ENCODE measurements at places on chromosomes 12 and 14.

DNA sequence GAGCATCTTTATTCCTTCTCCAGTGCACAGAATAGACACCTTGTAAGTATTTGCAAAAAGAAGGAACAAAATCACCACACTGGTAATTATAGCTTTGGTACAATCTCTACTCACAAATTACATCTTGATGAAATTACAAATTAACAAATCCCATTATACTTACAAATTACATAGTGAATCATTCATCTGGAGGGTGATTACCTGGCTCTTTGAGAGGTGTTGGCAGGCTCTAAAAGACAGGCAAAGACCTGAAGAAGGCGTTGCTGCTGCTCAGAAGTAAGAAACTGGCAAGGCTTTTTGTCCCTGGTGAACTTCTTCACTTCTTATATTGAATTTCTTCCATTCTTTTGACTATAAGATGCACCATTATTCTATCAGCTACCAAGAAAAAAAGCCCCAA lies 21.7 kb upstream of the LMNTD1 start:
- no peak for DNase-seq

- DNase-seq, result no peak
Measured at GRCh38 chr14:32587461-32587860, 258.4 kb downstream of the AKAP6 start.

- no peak for DNase-seq
Measured at GRCh38 chr14:50012644-50013043, 103.7 kb downstream of the VCPKMT start.

GRCh38 chr14:106585692-106586091 lies 1059.3 kb downstream of the TMEM121 start:
- DNase-seq, result no peak

- DNase-seq, result no peak
Measured at GRCh38 chr14:21990116-21990515, 316.5 kb upstream of the OR4E1 start.

- no peak for DNase-seq
Measured at GRCh38 chr12:89134213-89134770, 218.0 kb downstream of the DUSP6 start.

DNA sequence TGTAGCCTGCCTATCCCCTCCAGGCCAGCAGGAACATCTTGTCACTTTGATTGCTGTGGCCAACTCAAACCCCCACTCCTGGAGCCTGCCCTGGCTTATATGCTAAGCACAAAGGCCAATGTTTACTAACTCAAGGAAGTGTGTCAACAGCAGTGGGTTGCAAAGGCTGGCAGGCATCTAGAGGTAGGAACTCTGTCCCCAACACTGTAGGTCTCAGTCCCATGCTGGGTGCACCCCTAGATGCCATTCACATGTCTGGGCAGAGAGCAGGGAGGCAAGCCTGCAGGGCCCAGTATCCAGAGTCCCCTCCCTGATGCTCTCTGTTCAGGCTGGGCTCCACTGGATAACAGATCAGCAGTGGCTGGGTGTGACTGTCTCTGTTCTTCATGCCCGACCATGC lies 1.6 kb upstream of the HPD start:
- DNase-seq, result no peak

DNA sequence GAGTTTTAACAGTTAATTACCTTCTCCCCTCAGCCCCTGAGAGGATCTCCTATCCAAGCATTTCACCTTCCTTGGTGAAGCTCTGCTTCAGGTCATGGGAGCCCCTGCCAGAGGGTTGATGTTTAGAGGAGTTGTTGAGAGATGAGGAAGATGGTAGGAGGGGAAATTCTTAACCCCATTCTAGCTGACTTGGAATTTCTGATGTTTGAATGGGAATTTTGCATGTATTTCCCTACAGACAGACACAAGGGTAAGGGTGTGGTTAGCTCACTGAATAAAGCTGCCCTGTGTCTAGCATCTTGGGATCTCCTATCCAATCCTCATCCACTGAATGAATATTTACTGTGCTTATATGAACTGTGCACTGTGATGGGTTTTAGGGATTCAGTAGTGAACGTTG lies 7.1 kb upstream of the BHLHE41 start:
- no peak for DNase-seq

DNA sequence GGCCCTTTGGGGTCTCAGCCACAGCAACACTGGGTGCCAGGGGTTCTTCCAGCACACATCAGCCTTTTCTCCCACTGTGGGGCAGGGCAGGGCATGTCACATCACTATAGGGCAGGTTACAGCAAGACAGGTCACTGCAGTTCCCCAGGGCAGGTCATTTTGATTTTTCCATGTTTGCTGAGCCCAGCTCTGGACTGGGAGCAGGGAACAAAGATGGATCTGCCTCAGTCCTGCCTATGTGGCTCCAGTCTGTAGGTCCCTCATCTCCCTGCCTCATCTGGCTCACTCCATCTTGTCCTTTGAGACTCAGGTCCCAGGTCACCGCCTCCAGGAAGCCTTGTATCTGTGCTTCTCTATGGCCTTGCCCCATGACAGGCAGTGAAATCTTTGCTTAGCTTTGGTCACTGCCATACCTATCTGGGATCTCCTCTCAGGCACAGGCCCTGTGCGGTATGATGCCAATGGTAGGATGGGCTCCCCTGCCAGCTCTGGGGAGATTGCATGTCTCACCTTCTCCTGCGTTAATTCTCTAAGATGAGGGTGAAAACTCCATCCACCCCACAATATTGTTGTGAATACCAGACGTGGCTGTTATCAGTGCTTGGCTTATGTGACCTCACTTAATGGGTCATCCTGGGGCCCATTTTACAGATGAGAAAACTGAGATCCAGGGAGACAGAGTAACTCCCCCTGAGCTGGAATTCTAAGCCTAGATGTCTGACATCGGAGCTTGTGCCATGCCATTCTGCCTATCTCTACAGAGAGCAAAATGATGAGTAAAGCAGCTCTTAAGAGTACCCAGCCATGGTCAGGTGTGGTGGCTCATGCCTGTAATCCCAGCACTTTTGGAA lies 1.5 kb downstream of the SERPINA6 start:
- no peak for DNase-seq

- DNase-seq, result no peak
Measured at GRCh38 chr12:95096852-95097251, 23.4 kb upstream of the NR2C1 start.

DNA sequence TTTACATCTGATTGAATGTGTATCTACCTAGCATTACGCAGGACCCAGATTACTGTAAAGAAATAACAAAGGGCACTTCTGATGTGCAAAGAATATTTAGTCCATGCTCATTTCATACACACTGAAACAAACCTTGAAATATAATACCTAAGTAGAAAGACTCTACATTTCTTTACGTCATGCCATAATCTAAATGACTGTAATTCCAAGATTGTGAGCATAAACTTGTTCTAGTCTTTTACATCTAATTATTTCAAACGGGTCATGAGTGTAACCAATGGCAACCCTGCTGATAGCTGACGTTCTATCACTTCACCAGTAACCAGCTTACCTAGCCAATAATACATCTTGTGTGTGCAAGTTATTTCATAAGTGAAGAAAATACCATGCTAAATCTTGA lies 433.8 kb downstream of the PRKD1 start:
- DNase-seq, result no peak

- DNase-seq, result no peak
Measured at GRCh38 chr12:1217191-1217949, 226.3 kb downstream of the ERC1 start.

DNA sequence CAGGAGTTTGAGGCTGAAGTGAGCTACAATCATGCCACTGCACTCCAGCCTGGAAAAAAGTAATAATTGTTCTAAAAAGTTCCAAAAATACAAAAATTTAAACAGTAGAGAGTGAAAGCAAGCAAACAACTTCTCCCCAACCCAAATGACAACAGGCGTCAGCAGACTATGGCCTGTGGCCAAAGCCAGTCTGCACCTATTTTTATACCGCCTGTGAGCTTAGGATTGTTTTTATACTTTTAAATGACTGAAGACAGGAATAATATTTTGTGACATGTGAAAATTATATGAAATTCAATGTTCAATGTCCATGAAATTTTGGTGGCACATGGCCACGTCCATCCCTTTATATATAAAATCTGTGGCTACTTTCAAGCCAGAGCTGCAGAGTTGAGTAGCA lies 48.2 kb upstream of the TMCC3 start:
- DNase-seq, result no peak

DNA sequence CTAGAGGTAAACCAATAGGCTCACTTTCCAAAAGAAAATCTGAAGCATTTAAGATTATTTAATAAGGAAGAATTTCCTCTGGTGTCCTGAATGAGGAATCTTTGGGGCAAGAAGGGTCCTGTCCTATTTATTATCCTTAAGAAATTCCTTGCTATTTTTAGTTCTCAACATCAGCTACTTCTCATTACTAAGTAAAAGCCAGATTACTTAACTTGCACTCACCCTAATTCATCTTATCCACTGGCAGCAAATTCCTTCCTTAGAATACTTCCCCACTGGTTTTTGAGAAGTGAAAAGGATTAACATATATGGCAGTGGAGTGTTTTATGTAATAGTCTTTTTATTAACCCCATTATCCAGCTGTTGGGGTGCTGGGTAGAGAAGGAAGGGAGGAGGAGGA lies 767.7 kb downstream of the DIO2 start:
- DNase-seq, result no peak

DNA sequence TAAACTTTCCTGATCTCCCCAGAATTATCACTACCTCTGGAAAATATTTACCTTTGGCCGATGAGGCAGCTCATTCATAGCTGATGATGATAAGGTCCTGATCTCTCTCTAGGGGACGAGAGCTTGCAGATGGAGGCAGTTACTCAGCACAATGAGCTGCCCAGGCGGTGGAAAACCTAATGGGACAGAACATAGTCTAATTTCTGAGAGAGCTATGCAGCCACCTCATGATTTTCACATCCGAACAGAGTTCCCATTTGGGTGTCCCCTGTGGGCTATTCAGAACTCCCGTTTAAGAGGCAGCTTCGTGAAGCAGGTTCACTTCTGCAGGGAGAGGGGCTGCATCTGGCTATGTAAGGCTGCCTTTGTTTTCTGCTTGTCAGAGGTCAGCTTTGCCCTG lies 724.6 kb upstream of the TMEM132C start:
- DNase-seq, result no peak

DNA sequence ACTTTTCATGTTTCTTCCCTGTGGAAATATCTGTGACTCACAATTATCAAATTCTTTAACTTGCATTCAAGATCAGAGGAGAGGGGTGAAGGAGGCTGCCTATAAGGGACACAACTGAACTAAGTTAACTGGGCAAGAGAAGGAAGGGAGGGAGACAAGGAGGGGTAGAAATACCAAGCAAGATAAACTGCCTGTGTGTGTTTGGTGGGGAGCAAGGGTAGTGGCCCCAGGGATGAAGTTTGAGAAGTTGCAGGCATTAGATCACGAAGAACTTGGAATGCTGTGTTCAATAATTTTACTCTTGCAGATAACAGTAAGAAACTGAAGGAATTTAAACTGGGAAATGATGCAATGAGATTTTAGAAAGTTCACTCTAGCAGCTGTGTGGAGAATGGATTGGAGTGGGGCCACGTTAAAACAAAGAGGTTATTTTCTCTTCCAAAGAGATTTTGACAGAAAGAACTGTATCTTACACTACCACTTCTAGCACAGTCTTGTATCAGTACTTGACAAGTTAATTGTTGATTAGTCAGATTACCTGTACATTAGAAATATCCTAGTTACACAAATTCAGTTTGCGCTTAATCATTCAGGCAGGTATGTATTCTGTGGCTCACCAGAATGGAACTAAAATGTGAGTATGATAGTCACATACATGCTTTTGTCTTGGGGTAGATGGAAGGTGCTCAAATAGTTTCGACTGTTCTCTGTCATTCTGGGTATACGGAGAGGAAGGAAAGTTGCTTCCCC lies 7.4 kb downstream of the PKP2 start:
- no peak for DNase-seq

DNA sequence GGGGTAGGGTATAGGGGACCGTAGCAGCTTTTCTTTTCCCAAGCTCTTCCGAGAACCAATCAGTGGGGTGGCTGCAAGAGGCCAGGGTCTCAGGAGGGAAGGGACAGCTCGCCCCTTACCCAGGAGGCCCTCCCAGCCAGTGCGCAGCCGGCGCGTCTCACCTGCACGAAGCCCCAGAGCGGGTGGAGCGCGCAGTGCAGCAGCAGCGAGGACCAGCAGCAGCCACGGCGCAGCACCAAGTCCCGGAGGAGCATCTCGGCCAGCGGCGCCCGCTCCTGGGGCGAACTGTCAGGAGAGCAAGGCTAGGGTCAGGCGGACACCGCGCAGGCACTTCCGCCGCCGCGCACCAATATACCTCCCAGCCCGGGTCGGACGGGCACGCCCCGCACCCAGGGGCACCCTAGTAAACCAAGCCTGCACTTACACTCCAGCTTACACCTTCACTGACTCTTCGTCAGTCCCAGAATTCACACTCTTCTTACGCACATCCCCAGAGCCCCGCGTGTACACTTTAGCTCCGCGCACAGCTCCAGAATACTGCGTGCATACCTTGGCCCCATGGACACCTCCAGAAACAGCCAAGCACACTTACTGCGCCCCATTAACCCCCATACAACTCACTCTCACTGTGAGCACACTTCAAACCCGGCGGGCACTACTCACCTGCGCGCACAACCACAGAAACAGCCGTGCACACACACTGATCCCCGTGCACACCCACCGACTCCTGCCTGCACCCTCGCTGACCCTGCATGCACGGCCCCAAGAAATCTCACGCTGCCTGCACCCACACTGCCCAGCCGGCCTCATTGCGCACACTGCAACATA lies 606 bp downstream of the PRIMA1 start:
- DNase-seq, result no peak

DNA sequence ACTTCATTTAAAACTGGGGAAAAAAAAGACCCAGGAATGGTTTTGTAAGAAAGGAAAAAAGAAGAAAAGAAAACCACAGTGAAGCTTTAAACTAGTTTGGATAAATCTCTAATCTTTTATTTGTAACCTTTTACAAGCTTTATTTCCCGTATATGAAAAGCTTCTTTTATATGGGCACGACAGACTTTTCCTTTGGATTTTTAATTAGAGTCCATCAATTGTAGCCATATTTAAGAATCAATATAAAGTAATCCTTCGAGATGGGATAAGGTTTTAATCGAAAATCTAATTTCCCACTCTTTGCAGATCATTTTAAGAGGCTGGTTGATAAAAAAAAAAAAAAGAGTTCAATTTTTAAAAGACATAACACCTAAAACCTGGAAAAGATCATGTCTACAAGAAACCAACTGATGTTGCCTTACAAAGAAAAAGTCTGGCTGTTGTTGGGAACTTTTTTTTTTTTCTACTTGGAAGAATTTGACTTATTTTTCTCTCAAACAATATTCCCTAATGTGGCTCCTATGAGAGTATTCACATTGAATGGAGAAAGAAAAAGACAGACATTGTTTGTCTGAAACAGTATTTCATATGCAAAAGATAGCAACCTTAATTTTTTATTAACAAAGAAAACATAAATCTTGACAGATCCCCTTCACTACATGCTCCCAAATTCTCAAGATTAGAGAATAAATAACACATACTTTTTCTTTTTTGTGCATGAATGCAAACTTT lies 4.9 kb upstream of the OTX2 start:
- no peak for DNase-seq

DNA sequence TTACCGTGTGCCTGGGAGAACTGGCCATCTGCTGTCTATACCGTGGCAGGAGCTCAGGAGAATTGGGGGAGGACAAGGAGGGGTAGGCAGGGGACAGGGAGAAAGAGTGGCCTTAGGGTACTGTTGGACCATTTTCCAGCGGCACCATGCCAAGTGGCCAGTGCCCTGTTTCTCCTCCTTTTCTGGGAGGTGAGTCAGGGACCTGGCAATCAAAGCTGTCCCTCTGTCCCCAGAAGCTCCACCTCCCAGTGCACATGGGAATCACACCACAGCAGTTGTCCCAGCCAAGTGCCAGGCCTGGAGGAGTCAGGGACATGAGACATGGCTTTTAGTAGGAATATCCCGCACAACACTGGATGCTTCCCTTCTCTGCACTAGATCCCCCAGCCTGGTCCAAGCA lies 118.0 kb downstream of the GCH1 start:
- DNase-seq, result no peak

GRCh38 chr14:94548999-94549985 lies 11.9 kb upstream of the SERPINA4 start:
- DNase-seq, result peak; percentile 64
